ENCODE measurements at places on chromosomes 3 and 15.
A peak's percentile ranks its signal among the peaks of the same experiment; 100 is the strongest.

- no peak for DNase-seq
These were observed 30.5 kb upstream of the CCNL1 start for GRCh38 chr3:157190380-157190872.

GRCh38 chr3:171704002-171704401 lies 106.3 kb downstream of the PLD1 start:
- peak; percentile 28 for DNase-seq

DNA sequence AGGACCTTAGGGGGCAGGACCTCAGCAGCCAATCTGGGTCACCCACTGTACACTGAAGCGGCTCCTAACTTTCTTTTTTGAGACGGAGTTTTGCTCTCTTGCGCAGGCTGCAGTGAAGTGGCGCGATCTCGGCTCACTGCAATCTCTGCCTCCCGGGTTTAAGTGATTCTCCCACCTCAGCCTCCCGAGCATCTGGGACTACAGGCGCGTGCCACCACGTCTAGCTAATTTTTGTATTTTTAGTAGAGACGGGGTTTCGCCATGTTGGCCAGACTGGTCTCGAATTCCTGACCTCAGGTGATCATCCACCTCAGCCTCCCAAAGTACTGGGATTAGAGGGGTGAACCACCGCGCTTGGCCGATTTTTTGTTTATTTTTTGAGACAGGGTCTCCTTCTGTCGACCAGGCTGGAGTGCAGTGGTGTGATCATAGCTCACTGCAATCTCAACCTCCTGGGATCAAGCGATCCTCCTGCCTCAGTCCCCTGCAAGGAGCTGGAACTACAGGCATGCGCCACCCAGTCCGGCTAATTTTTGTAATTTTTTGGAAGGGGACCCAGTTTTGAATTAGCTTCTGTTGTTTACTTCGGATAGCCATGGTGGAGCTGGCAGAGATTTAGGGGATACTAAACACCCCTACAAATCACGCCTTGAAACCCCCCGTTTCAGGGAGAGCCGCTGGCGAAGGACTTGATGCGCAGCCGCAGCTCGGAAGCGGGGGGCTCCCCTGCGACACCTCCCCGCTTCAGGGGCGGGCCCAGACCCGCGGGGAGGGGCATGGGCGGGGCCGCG lies 1.5 kb upstream of the CLK3 start:
- no peak for DNase-seq

GRCh38 chr15:26721232-26721967 lies 51.5 kb downstream of the GABRB3 start:
- no peak for DNase-seq

GRCh38 chr3:12809435-12809834 lies 13.0 kb downstream of the CAND2 start:
- DNase-seq = no peak

DNA sequence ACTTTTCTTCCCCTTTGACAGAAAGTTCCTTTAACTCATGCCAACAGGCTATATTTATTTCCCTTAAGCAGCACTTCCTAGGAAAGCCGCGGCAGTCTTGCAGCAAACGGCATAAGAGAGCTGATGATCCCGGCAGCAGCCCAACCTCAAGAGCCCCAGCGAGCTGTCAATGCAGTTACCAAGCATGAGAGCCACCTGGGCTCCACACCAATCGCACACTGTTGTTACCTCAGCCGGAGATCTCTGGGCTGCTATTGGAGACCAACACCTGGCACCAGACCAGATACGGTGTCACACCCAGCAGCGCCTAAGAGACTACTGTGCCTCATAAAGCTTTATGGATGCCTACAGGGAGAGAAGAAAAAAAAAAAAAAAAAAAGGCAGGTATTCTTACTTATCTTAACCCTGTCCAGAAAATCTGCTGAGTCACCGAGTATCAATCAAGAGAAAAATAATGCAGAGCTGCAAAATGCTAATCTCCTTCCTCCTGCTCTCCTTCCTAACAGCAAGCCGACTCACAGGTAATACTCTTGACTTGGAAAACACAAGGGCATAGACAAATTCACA lies 11.7 kb downstream of the ABCC5 start:
- peak; percentile 74 for DNase-seq

- no peak for DNase-seq
These were observed 2.3 kb upstream of the INSYN1 start for GRCh38 chr15:73755481-73755880.

DNA sequence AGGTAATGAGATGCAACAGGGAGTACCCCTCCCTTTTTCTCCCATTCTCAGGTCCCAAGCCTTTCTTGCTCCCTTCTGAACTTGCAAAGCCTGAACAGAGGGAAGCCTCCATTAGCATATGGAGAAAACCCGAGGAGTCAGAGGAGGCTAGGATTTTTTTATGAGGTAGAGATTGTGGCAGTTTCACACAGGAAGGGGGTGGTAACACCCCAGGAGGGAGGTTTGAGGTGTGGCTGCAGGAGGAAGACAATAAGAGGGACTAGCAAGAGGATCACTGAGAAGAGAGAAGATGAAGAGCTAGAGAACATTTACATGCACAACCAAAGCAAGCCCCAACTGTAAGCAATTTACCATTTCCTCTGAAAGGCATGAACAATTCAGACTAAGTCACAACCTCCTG lies 322.7 kb downstream of the SV2B start:
- no peak for DNase-seq

DNA sequence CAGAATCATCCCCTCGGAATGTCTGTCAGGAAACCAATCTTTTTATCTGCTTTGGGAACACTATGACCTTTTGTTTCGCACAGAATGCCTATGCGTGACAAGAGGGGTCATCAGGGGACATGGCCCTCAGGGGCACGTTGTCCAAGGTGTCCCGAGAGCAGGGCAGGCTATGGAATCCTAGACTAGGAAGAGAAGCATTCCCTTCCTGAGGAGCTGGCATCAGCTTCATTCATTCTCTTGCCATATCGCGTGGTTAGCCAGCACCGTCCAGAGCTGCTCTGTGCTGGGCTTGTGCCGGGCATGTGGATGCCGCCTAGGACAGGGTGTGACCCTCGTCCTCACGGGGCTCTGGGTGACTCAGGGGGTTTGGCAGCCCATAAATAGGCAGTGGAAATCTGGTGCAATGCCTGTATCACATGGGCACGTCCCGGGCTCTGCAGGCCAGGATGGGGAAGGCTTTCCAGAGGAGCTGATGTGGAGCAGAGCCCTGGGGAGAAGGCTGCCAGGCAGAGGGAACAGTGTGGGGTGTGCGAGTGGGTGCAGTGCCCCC lies 117.8 kb downstream of the TMEM266 start:
- no peak for DNase-seq

DNA sequence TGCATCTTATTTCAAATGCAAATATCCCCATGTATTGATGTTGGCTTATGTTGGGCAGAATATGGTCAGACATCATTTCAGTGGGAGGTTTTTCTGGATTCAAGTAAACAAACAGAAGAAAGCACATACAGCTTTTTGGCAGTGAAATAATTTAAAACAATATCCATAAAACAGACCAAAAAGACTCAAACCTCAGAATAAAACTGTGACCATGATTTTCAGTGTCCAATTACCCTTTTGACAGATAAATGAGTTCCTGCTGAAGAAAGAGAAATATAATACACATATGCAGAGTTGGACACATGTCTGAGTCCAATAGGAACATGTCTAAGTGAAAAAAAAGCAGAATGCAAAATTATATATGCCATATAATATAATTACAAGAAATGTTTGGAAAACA lies 39.1 kb downstream of the PXK start:
- DNase-seq = no peak

DNA sequence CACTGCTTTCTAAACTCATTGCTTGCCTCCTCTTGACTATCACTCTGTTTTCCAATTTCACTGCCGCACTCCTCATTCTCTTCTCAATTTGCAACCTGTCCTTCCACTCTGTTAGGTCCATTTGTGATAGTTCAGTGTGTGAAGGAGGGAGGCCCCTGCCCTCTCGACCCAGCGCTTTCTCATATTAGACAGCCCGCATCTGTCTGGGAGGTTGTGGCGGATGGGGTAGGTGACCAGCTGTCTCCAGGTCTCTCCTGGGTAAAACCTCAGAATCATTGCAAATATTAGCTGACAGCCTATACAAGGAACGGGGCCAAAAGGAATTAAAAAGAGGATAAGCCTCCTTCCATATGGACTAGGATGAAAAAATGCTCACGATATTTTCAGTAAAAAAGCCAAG lies 358.3 kb downstream of the SHQ1 start:
- no peak for DNase-seq

- no peak for DNase-seq
These were observed 60.0 kb downstream of the ST6GAL1 start for GRCh38 chr3:186990277-186990676.

- no peak for DNase-seq
These were observed 45.7 kb downstream of the PDHB start for GRCh38 chr3:58387650-58388546.

DNA sequence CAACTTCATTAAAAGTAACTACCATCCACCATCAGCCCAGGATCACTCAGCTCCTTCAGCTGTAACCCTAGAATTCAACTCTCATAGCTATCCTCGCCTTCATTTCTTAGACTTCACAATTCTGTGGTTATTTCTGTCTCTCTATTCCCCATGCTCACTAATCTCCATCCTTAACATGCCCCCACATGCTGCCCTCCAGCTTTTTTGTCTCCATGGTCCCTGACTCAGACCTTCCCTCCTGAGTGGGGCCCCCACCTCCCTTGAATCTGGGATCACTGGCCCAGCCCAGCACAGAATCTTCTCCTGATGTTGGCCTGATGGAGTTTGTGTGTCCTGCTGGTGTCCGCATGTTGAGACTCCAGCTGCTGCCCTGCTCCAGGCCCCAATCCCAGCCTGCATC lies 41.7 kb downstream of the CHST14 start:
- no peak for DNase-seq

DNA sequence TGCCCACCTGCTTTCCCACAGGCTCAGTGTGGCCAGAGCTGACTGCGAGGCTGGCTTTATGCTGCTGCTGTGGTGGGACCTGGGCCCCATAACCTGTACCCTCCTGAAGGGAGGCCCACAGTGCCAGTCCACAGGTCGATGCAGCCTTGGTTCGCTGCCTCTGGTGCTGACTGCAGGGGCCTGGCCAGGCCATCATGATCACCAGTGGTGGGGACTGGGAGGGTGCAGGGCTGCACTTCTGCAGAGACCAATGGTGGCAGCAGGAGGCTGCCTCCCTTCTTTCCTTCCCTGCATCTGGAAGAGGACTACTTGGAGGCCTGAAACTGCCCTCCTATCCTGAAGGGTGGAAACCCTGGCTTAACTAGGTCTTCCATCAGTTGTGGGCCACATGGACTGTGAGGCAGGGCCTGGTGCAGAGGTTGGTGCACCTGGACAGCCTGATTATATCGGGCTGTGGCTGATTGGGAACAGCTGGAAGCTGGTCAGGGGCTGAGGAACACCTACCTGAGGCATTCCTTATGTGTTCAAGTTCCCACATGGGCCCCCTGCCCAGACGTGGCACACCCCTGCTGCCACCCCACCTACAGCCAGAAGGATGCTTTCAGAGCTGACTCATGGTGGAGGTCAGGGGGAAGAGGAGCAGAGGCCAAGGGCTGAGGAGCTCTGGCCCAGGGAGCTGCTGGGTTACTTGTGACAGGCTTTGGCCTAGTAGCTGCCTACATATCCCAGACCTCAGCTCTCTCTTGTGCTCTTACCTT lies 29.8 kb downstream of the POMGNT2 start:
- DNase-seq = no peak

GRCh38 chr15:51837792-51838251 lies 8.4 kb downstream of the TMOD3 start:
- DNase-seq = no peak

- DNase-seq = no peak
These were observed 35.1 kb downstream of the DPH3 start for GRCh38 chr3:16229681-16230080.

DNA sequence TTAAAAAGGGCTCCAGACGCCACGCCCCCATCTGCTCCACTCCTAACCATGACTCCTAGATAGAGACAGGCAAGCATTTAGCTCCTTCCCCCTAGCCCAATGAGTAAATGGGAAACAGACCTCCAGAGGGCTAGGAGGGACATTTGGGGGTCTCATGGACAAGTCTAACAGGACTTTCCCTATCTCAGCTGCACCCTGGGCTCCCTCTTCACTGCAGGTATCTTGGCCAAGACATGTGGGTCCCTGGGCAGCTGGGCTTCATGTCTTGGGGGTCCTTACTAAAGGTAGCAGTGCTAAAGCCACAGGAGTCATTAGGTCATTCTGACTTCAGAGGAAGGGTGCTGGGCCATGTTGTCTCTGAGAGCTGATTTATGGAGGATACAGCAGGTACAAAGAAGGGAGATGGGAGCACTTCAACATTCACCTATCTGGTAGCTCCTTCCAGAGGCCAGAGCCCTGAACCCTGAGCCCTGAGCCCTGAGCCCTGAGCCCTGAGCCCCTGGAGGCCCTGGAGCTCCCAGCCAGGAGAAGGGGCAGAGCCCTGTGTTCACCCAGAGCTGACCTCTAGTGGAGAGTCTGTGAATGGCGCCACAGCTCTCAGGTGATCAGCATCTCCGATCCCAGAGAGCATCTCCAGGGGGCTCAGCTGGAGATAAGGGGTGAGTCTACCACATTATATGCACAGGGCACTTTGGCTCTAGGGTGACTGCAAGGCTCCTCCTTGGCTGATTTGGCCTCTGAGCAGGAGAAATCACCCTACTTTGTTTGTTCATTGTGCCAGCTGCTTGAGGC lies 40.1 kb upstream of the EPHB1 start:
- peak; percentile 11 for DNase-seq

DNA sequence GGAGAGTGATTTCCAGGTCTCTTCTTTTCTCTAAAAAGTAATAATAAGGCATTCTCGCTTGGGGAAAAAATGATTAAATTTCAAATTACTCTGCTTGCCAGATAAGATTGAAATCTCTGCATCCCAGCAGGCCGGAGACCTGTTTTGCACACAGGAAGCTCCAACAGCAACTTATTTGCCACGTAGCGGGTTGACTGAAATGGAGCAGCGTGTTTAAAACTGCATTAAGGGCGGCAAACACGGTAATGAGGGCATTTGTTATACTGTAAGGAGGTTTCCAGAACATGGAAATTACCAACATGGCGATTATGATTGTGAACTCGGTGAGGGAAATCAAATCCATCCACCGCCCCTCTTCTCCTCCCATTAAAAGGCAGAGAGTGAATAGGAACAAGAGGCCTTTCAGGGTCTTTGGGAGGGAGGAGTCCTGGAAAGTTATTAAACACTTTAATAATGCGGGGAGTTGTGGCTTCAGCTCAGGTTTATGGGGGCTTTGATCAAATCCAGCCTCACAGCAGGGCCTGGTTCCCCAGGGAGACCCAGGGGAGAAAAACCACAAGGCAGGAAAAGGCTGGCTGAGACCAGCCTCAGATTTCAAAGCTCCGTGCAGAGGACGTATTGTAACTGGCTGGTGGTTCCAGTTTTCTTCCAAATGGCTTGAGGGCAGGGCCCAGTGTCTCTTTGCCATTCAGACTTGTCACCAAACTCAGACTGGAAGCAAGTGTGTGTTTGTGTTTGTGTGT lies 242.3 kb downstream of the TLE3 start:
- DNase-seq = no peak
